Urinary bladder (tissue), 4 donors: ENCODE measurements at places on chromosomes 16 and 17. TPM values are rescaled to one million over a fixed set of nuclear protein-coding genes. Genes with fewer than 3 reads are reported as not detected.

Gene LDHD
- total RNA-seq = 1.5 TPM

Gene RBFOX1
- 2.4 TPM for total RNA-seq

DNA sequence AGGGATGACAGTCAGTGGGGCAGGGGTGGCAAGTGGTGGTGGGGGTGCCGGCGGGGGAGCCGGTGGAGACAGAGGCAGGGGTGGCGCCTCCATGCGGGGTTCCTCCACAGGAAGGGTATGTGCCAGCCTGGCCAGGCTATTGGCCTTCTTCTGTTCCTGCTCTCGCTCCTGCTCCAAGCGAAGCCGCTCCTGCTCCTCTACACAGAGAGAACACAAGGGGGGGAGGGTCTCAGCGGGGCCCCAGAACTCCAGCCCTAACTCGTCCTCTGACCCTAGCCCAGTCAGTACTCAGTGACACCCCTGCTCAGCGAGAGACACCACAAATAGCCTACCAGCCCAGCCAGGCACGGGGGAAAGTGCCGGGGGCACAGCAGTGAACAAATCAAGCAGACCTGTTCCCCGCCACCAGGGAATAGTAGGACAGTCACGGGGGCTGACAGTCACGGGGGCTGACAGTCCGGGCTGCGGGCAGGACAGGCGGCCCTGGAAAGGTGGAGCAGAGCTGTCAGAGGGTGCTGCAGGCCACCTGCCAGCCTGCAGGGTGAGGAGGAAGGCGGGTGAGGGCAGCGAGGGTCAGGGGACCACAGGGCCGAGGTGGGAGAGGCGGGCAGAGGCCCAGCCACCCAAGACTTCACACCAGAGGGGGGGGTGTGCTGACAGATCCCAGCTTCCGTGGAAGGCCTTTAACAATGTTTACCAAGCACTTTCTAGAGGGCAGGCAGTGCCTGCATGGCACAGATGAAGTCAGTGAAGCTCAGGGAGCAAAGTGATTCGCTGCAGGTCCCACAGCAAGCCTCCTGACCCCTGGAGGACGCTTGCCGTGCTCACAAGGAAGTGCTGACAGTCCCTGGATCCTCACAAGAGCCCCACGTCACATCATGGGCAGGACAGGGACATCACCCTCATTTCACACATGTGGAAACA is 5.3 kb downstream of the MNT start:
- no peak for DNase-seq

GRCh38 chr17:34171245-34171818 is 83.8 kb upstream of the CCL2 start:
- no peak for DNase-seq

GRCh38 chr17:57406981-57407286 is 150.6 kb downstream of the MSI2 start:
- DNase-seq = no peak

- DNase-seq = no peak
These were observed 59.8 kb upstream of the FBXO47 start for GRCh38 chr17:39026980-39027451.
